ENCODE measurements at places on chromosomes 13 and 19. TPM values are rescaled to one million over a fixed set of nuclear protein-coding genes. Genes with fewer than 3 reads are reported as not detected.

DNA sequence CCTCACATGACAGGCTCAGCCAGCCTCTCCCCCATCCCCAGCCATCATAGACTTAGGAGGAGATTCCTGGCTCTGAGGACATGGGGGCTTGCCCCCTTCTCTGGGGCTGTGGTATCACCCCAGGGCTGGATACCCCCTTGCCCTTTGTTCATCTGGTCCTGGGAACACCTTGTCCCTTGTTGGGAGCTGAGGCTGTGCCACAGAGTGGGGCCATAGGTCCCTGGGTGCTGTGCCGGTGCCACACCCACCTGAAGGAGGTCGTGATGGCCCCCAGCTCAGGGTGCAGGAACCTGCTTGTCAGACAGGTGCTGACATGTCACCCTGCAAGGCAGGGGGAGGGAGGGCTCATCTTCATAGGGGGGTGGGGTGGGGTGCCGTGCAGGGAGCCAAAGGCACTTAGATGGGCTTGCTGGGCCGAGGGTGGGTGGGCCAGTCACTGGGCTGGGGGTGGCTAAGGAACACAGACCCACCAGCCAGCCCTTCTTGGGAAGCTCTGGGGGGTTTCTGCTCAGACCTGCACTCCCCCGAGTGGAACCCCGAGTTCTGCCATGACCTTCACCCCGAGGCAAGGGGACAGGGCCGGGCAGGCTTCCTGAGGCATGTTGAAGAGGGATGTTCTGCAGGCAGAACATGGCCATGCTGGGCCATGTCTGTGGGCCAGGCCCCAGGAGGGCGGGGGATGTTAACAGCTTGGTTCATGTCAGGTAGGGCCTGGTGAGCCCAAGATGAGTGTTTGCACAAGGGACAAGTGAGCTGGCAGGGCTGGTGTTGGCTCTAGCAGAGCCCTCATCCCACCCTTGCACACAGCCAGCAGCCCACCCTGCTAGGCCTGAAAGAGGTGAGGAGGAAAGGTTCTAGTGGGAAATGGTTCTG lies 28.0 kb downstream of the TSSK6 start:
- no peak for DNase-seq

- DNase-seq: no peak
Measured at GRCh38 chr19:31339411-31339810, 9.8 kb downstream of the TSHZ3 start.

DNA sequence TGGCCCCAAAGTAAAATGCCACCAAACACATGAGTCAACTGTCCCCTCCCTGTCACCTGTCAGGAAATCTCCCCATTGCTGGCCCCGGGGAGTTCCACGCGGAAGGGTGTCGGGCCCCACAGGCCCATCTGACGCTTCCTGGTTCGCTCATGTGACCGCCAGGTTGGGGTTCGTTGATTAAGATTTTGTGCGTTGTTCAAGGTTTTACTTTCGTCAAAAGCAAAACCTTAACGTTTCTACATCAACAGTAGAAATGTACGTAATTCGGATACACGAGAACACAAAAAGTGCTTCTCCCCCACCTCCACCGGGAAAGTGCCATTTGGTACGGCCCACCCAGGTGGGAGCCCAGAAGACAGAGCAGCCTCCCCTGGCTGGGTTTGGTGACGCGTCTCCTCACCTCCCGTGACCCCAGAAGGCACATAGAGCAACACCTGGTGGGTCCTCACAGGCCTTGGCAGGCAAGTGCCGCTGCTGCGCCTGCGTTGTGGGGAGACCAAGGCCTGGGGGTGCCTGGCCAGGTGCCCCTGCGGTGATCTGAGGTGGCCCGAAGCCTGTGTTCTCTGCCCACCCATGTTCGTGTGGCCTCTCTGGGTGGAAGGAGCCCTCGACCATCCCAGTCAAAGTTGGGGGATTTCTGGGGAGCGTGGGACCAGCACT lies 161.6 kb downstream of the KDM4B start:
- DNase-seq: no peak

DNA sequence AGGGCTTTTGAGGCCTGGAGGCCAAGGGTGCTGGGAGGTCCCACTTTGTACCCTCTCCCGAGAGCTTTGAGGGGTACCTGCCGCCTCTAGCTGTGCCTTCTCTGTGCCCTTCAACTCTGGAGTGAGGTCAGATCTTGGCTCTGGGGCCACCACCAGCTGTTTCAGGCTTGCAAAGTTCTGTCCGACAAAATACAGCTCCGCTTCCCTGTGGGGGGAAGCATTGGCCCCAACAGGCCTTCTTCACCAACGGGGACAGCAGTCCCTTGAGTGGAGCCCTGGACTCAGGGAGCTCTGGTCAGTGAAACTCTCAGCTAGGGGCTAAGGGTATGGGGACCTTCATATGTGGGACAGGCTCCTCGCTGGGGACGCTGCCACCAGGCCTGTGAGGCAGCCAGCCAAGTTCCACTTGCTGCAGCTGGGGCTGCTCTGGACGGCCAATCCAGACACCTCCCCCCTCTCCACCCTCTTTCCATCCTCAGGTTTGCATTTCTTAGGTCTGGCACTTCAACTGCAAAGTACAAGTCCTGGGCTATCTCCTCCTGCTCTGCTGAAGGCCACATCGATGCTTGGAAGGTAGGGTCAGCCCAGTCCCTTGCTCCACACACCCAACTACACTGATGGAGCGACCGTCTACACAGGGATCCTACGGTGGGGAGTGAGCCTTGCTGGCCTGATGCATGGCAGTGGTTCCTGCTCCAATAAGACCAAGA lies 46.8 kb downstream of the C13orf46 start:
- no peak for DNase-seq

DNA sequence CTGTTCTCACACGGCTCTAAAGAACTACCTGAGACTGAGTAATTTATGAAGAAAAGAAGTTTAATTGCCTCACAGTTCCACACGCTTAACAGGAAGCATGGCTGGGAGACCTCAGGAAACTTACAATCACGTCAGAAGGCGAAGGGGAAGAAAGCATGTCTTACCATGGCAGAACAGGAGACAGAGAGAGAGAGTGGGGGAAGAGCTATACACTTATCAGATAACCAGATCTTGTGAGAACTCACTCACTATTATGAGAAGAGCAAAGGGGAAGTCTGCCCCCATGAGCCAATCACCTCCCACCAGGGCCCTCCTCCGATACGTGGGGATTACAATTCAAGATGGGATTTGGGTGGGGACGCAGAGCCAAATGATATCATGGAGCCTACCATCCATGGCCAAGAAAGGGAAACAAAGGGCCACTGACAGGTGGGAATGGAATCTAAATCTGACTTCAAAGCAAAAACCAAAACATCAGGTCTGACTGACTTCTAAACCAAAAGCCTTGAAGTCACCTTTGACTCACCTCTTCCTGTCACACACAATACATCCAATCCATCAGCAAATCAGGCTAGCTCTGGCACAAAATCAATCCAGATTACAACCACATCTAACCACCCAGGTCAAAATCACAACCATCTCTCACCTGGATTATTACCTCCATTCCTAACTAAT lies 189.7 kb downstream of the ENOX1 start:
- DNase-seq: no peak

GRCh38 chr19:6772866-6773322 lies 386 bp downstream of the VAV1 start:
- DNase-seq: no peak

- no peak for DNase-seq
Measured at GRCh38 chr13:74620308-74620707, 486.1 kb upstream of the KLF12 start.

DNA sequence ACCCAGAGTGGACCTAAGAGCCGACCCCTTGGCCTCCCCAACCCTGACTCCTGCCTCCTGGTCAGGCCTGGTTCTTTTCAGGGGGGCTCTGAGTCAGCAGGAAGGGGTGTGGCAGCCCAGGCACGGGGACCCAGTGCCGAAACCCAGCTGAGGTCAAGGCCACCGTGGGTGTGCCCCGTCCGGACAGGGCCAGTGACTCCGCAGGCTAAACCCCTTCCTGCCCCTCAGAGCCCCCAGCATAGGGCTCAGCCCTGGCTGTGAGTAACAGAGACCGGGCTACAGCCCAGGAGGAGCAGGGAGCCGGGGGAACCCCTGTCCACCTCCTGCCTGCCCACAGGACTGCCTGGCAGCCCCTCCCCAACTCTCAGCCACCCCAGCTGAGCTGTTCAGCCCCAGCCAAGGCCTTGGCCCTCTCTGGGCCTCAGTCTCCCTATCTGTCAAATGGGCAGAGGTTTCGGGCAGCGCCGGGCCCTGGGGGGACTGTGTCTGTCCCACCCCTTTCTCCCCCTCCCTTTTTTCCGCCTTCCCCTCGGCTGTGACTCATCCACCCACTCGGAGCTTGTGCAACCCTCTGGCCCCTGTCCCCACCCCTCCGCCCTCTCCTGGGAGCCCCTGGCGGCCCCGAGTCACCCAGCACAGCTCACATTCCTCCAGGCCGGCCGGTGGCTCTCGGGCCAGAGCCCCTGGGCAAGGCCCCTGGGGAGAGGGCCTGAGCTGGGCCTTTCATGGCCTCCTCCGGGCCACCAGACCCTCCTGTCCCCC lies 8.6 kb downstream of the ZBTB7A start:
- no peak for DNase-seq

The SHISA7 gene
- polyA plus RNA-seq: 0.20 TPM

The NCCRP1 gene
- 1.6 TPM for polyA plus RNA-seq

The PPFIA3 gene
- 3.9 TPM for polyA plus RNA-seq

All from left kidney (tissue), 8 donors.